ENCODE measurements at places on chromosomes 1 and 21. TPM values are rescaled to one million over a fixed set of nuclear protein-coding genes. Genes with fewer than 3 reads are reported as not detected.

DHDDS gene
- 87.6 TPM for total RNA-seq

UBE2J2 gene
- total RNA-seq = 62.3 TPM

NMNAT2 gene
- total RNA-seq = 0.22 TPM

OR2T29 gene
- total RNA-seq = not detected

ATP6V1G3 gene
- not detected for total RNA-seq

SLC37A1 gene
- total RNA-seq = 0.88 TPM

PCP4 gene
- not detected for total RNA-seq

EPHA2 gene
- total RNA-seq = 76.2 TPM

FBXO44 gene
- 11.4 TPM for total RNA-seq

MATN1 gene
- under 0.01 TPM for total RNA-seq
